ENCODE measurements at places on chromosomes 7 and 10.

DNA sequence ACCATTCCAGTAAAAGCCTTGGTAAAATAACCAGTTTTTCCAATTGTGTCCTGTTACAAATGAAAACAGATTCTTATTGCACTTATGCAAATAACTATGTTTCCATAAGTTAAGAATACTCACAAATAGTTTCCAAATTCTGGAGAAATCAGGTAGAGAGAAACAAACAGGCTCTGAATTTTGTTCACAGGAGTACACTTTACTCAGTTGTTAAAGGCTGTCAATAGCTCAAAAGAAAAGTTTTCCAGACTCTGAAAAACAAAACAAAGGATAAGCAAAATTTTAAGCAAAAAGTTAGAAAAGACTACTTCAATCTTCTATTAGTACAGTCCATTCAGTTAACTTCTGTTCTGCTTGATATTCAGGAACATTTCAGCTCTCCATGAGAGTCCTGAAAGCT is 32.8 kb upstream of the ZNF365 start:
- DNase-seq = no peak

DNA sequence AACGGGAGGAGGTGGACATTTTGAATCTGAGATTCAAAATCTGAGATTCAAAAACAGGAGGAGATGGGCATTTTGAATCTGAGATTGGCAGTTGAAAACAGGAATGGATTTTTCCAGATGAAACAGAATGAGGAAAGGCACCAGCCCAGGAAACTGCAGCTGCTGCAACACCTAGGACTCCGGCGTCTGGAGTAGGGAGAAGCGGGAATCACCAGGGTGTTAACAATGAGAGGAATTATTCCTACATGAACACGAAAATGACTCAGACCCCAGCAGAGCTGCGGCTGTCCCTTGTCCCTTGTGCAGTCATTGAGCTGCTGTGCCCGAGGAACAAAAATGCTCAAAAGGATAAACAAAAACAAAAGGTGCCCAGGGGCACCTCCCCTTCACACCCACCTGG is 59.9 kb upstream of the KAT6B start:
- DNase-seq = no peak

- DNase-seq = no peak
Measured at GRCh38 chr7:115763347-115763746, 267.2 kb downstream of the TFEC start.

GRCh38 chr10:43403911-43404703 is 4.9 kb downstream of the HNRNPF start:
- no peak for DNase-seq

DNA sequence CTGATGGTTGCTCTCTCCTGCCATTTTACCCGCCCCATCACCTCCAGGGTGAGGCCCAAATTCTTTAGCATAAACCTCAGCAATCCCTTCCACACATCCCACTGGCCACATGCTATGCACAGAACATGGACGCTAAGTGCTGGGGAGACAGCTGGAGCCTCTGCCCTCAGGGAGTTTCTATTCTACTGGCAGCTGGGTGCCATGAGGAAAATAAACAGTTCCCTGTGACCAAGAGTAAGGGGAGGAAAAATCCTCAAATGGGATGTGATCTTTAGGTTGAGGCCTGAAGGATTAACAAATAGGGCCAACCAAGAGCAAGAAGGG is 1.2 kb downstream of the PARP12 start:
- no peak for DNase-seq

Data from retina (tissue), 1 donor.